ENCODE measurements at places on chromosomes 12 and 14.

- no peaks in the 10 kb centered on the region for H3K27me3 ChIP-seq
- H3K36me3 ChIP-seq: no peaks in the 10 kb centered on the region
- H3K4me1 ChIP-seq: peaks cover 22% of the 10 kb centered on the region
Measured at GRCh38 chr14:55434805-55435174, 5.6 kb downstream of the TBPL2 start.

- DNase-seq: no peak
- H3K27ac ChIP-seq: no peak overlapping the region
- H3K36me3 ChIP-seq: no peaks in the 10 kb centered on the region
- no peak overlapping the region for H3K4me3 ChIP-seq
- no peaks in the 10 kb centered on the region for H3K27me3 ChIP-seq
Measured at GRCh38 chr14:63752449-63753169, 24.7 kb upstream of the SGPP1 start.

DNA sequence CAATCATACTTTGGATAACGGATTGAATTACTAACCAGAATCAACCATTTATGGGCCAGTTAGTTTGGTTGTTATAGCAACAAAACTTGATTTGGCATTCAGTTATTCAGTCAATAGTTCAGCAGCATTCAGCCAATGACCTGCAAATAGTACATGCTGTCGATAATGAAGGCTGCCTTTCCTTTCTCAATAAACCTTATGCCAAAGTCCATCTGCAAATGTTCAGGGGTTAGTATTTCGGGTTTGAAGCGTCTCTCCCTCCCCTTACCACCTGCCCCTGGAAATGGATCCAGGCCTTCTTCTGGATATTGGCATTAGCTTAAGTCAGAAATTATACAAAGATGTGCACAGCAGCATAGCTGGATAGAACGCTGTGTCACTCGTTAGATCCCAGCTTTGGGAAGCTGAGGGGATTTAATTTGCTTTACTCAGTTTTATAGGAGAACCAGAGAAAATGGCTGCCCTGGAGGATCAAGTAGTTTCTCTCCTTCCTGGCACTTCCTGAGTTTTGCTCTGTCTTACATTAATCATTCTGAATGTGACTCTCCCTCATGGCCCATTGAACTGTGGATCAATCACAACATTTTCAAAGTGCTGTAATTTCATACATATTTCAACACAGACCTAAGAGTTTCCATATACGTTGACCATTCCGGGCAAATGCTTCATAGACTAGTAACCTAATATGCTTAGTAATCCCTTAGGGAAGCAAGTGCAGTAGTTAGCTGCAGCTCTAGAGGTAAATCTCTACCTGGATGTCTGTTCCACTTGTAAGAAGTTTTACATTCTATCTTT lies 46.7 kb upstream of the PTPRR start:
- no peaks in the 10 kb centered on the region for H3K27me3 ChIP-seq
- H3K36me3 ChIP-seq: no peaks in the 10 kb centered on the region
- DNase-seq: no peak
- no peak overlapping the region for H3K4me3 ChIP-seq

- H3K27me3 ChIP-seq: no peaks in the 10 kb centered on the region
- DNase-seq: no peak
- no peak overlapping the region for H3K4me3 ChIP-seq
- no peaks in the 10 kb centered on the region for H3K36me3 ChIP-seq
Measured at GRCh38 chr14:59358102-59358501, 107.1 kb downstream of the GPR135 start.

DNA sequence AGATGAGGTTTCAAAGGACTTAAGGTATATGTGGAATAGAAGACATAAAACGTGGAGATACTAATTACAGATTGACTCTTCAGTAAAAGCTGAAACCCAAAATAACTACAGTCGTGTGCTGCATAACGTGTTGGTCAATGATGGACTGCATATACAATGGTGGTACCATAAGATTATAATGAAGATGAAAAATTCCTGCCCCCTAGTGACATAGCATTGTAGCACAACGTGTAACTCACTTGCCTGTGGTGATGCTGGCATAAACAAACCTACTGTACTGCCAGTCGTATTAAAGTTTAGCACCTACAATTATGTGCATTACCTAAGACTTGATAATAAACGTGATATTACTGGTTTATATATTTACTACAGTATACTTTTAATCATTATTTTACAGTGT lies 150.3 kb downstream of the LRRK2 start:
- H3K27ac ChIP-seq: no peak overlapping the region
- no peak for DNase-seq
- H3K36me3 ChIP-seq: no peaks in the 10 kb centered on the region

DNA sequence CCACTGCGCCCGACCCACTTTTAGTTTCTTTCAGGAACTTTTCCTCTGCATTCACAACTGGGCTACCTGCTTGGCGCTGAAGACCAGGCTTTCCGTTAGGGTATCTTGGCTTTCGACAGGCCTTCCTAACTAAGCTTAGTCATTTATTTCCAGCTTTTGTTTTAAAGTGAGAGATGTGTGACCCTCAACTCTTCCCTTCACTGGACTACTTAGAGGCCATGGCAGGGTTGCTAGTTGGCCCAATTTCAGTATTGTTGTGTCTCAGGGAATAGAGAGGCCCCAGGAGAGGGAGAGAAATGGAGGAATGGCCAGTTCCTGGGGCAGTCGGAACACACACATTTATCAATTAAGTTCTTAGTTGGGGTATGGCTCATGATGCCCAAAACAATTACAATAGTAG lies 10.4 kb downstream of the MTA1 start:
- no peak overlapping the region for H3K27ac ChIP-seq
- DNase-seq: no peak
- H3K4me3 ChIP-seq: no peak overlapping the region
- no peaks in the 10 kb centered on the region for H3K36me3 ChIP-seq

GRCh38 chr14:97428808-97429440 lies 631.7 kb downstream of the VRK1 start:
- no peaks in the 10 kb centered on the region for H3K27me3 ChIP-seq
- H3K27ac ChIP-seq: no peak overlapping the region
- no peaks in the 10 kb centered on the region for H3K4me1 ChIP-seq
- H3K4me3 ChIP-seq: no peak overlapping the region
- DNase-seq: no peak

DNA sequence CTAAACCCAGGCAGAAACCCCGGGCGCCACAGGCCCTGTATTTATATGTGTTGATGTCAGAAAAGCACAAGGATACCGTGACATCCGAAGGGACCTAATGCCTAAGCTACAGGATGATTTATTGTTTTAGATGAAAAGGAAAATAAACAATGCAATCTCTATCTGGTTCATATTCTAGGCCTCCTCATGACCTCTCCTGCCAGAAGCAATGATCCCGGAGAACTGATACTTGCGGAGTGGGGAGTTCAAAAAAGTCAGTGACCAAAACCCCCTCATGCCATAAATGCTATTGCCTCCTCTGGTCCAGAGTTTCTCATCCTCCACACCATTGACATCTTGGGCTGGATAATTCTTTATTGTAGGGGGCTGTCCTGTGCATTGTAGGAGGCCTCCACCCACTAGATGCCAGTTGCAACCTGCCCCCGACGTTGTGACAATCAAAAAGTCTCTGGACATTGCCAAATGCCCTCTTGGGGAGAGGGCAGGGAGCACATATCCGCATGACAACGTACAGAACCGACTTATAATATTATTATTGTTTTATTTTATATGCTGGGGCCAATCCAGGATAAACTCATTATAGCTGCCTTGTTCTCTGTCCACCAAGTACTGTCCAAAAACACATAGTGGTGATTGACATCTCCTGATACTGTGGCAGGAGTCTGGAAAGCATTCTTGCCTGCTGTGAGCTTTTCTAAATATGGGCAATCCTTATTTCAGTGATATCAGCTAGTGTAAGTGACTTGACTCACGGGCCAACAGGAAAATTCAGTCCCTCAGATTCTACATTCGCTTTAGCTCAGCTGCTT lies 1.1 kb upstream of the CSRP2 start:
- DNase-seq: no peak
- no peaks in the 10 kb centered on the region for H3K36me3 ChIP-seq
- H3K27me3 ChIP-seq: no peaks in the 10 kb centered on the region
- no peaks in the 10 kb centered on the region for H3K4me1 ChIP-seq
- H3K4me3 ChIP-seq: peak overlapping the region; percentile 85

DNA sequence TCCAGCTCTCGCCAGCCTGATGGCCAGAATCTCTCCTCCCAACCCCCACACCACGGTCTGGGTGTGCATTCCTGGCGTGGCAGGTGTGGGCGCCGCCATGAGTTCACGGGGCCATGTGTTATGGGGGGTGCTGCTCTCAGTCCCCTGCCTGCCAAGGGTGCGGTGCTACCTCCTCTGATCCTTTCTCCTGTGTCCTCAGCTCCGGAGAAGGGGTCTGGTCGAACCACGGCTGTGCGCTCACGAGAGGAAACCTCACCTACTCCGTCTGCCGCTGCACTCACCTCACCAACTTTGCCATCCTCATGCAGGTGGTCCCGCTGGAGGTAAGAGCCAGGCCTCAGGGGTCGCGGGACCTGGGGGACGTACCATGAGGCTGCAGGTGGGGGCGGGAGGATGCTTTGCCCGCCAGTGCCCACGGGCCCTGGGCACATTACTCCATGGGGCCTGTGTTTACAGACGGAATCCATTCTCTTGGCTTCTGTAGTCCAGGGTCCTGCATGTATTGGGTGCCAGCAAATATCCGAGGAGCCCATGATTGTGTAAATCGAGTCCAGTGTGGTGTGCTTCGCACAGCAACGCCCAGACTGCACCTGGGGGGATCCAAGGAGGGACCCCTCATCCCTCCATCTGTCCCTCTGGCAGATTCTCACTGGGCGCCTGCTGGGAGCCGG lies 130.8 kb downstream of the ADGRD1 start:
- peaks cover 7% of the 10 kb centered on the region for H3K27me3 ChIP-seq
- H3K27ac ChIP-seq: no peak overlapping the region
- no peak for DNase-seq
- no peaks in the 10 kb centered on the region for H3K4me1 ChIP-seq

GRCh38 chr12:42587601-42588523 lies 1.7 kb downstream of the PRICKLE1 start:
- DNase-seq: no peak
- no peaks in the 10 kb centered on the region for H3K36me3 ChIP-seq
- no peak overlapping the region for H3K27ac ChIP-seq
- peaks cover 3% of the 10 kb centered on the region for H3K4me1 ChIP-seq
- H3K4me3 ChIP-seq: no peak overlapping the region
- 0 out of 2 replicates have a peak, but pooled peaks cover 7% of the 10 kb centered on the region for H3K27me3 ChIP-seq

- H3K27me3 ChIP-seq: 0 out of 2 replicates have a peak, but pooled peaks cover 6% of the 10 kb centered on the region
- no peak overlapping the region for H3K4me3 ChIP-seq
- no peaks in the 10 kb centered on the region for H3K4me1 ChIP-seq
- H3K27ac ChIP-seq: no peak overlapping the region
- no peak for DNase-seq
- no peaks in the 10 kb centered on the region for H3K36me3 ChIP-seq
Measured at GRCh38 chr12:132404951-132405741, 75.8 kb upstream of the GALNT9 start.

DNA sequence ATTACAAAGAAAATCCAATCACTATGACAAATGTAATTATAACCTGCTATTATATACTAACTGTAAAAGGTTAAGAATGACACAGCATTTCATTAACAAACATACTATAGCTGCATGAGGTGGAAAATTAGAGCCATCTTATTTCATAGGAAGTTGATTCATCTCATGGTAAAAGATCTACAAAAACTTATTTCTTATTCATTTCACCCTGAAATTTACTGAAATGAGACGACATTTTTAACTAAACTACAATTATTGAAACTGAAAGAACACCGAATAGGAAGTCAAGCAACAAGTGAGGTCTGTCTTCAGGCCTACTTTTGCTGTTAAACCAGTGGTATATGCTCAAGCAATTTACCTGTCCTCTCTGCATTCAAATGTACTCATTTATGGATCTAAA lies 87.2 kb downstream of the CEP83 start:
- H3K4me3 ChIP-seq: peak overlapping the region; percentile 9
- DNase-seq: peak; percentile 57
- H3K4me1 ChIP-seq: peaks cover 13% of the 10 kb centered on the region
- no peaks in the 10 kb centered on the region for H3K36me3 ChIP-seq
- no peaks in the 10 kb centered on the region for H3K27me3 ChIP-seq
- H3K27ac ChIP-seq: peak overlapping the region; percentile 28
